ENCODE measurements at places on chromosomes 1 and 21.

GRCh38 chr1:89484092-89485038 lies 40.3 kb upstream of the LRRC8B start:
- DNase-seq, result no peak

GRCh38 chr1:17958704-17959103 lies 148.9 kb upstream of the IGSF21 start:
- DNase-seq, result no peak

DNA sequence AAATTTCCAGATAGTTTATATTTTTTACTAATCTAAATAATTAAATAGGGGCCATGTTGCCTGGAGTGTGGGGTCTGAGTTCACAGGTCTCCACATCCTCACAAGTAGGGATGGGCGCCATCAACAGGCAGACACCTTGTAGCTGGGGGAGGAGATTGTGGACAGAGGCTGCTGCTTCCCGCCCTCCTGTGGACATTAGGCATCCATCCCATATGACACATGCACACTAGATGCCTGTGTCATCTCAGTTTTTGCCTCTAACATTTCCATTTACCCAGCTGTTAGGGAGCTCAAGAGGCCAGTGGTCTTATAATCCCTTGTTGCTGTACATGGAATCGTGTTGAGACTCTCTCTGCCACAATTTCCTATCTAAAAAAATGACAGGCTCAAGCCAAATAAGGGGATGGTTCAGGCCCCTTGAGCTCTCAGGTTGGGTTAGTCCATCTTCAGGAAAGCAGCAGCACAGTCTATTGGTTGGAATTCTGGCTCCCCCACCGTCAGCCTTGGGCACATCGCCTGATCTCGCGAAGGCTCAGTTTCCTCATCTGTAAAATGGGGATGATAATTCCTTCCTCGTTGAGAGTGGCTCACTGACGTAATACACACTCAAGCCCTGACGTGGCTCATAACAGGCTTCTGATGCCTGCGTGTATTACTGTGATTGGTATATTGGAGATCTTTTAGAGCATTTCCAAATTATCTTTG lies 13.6 kb downstream of the LHX4 start:
- no peak for DNase-seq

DNA sequence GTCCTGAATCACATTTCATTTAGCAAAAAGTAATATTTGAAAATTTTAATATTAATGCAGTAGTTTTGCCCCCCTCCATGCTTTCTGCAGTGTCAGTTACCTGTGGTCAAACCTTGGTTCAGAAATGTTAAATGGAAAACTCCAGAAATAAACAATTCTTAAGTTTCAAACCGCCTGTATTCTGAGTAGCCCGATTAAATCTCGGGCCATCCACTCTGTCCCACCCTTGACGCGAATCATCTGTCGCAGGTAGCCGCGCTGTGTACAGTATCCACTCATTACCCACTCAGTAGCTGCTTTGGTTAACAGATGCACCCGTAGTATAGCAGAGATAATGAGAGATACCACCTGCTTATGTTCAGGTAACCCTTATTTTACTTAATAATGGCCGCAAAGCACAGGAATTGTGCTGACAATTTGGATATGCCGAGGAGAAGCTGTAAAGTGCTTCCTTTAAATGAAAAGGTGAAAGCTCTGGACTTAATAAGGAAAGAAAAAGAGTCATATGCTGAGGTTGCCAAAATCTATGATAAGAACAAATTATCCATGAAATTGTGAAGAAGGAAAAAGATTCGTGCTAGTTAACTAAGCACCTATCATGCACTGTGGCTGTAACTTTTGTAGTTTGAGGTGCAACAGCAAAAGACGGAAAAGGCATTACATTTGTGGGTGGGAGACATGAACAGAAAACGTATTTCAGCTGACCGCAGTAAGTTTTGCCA lies 889 bp upstream of the SCYL3 start:
- no peak for DNase-seq

GRCh38 chr1:170164103-170164763 lies 18.5 kb downstream of the NTMT2 start:
- DNase-seq, result no peak

GRCh38 chr21:45725844-45726200 lies 82.3 kb downstream of the PCBP3 start:
- DNase-seq, result no peak

- DNase-seq, result no peak
Observed at GRCh38 chr21:26055010-26055409, 115.6 kb downstream of the APP start.
